ENCODE measurements at places on chromosomes 1 and 21. TPM values are rescaled to one million over a fixed set of nuclear protein-coding genes. Genes with fewer than 3 reads are reported as not detected.

Gene RABIF
- 5.7 TPM for total RNA-seq

DNA sequence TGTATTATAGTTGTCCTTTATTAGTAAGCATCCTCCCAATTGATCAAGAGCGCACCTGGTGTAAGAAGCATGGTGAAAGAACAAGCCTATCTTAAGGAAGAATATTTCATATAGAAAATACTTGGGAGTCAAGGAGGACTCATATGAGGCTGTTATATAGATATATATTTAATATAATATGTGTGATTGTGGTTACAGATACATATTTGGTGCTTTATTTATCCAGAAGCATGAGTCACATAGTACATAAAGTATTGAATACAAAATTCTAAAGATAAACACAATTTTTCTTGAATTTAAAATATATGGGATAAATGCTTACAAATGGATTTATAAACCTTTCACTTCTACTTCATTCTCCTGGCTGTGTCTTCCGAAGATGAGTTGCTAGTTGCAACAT lies 60.6 kb downstream of the RGS5 start:
- DNase-seq, result no peak

DNA sequence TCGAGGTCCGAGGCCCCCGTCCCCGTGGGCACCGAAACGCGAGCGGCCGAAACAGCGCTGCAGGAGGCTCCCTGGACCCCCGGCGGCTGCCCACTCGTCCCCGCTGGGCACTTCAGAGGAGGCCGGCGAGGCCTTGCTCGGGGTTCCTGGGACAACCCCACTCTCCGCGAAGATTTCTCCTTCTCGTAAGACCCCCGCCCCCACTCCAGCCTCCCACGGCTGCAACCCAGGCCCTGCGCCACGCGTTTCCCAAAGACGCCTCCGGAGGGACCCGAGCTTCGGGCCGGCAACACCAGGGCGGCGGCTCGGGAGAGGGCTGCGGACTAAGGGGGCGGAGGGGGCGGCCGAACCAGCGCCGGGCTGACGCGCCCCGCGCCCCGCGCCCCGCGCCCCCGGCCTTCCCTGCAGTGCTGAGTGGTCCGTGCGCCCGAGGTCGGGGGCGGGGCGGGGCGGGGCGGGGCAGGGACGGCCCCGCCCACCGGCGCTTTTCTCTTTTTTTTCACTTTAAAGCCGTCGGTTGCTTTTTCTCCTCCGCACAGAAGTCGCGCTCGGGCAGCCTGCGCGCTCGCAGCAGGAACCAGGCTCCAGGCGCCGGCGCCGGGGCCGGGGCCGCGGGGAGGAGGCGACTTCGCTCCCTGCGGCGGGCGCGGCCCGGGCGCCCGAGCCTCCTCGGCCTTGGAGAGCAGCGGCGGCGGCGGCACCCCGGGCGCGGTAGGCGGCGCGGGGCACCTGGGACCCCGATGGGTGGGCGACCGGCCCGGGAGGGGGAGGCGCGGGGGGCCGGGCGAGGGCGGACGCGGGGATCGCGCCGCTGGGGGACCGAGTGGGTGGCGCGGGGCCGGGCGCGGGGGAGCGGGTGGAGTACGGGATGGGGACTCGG lies at the start of gene SPSB1:
Gene SPSB1, plus strand, starts transcription at position 534 of the 880 bp plus-strand sequence. CDS start 62,998 bp downstream, outside the sequence.
- DNase-seq, result peak; percentile 79

DNA sequence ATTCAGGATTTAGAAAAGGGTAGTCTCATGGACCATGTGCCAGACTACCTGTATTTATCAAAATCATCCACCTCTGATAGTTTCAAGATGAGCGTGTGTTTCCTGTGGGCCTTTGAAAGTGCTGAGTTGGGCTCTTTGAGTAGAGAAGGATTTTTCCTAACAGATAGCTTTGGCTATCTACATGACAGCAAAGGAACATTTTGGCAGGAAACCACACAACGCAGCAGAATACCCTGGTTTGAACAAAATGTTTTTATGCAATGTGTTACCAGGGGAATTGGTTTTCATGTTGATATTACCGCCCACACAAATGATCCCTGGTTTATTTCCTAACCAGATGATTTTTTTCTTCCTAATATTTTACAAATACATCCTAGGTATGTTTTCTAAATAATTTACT lies 431.4 kb downstream of the NEGR1 start:
- peak; percentile 16 for DNase-seq

DNA sequence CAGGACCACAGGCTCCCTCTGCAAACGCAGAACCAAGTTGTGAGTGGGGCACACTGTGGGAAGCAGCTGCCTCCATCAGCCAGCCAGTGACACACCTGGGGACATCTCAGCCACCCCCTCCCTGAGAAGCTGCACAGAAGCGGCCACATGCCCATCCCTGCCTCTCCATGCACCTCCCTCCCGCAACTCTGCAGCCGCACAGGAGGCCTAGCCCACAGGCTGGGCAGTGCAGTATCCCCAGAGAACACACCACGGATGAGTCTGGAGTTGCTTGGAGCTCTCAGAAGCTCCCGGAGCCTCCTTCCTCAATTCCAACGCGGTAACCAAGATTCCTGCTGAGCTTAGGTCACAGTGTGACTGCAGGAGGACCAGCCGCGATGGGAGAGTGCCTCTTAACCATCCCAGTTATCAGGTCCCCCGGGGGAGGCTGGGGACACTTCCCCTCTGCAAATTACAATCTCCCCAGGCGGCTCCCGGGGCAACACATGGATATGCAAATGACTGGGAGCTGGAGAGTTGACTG lies 1.2 kb upstream of the WNT3A start:
- no peak for DNase-seq

Gene LYPD8
- total RNA-seq, result not detected

DNA sequence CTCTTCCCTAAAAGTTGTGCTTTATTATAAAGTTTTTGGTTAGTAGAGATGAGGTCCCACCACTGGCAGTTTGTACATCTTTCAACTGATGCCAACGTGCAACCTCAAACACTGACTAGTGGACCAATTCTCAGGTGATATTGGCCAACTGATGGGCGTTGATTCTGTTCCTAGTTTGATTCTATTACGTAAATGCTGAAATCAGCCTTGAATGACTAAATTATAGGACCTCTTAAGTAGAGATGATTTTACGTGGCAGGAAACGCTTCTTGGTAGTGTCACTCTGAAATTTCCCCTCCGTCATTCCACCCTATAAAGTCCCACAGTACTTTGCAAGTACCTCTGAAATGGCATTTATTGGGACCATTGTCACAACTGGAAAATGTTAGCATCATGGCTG lies 8.8 kb upstream of the FNDC7 start:
- DNase-seq, result no peak

GRCh38 chr21:37917612-37918011 lies 1.4 kb upstream of the KCNJ6 start:
- DNase-seq, result no peak

DNA sequence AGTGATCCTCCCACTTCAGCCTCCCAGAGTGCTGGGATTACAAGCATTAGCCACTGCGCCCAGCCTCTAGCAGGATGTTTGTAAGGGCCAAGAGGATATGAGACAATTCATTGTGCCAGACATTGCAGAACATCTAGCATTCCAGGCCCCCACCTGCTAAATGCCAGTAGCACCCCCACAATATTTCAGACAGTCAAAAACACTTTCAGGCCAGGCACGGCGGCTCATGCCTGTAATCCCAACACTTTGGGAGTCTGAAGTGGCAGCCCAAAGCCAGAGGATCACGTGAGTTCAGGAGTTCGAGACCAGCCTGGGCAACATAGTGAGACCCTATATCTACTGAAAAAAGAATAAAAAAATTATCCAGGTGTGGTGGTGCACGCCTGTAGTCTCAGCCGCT lies 12.9 kb downstream of the PPIE start:
- DNase-seq, result no peak

Gene TTC22
- not detected for total RNA-seq

Gene SLC30A2
- total RNA-seq, result 6.5 TPM

GRCh38 chr21:30882866-30883597 lies 1.7 kb upstream of the KRTAP11-1 start:
- DNase-seq, result no peak

Gene RGS18
- 5.4 TPM for total RNA-seq

Measured in heart left ventricle (tissue), 16 donors.